ENCODE measurements at places on chromosomes 2 and 18.

DNA sequence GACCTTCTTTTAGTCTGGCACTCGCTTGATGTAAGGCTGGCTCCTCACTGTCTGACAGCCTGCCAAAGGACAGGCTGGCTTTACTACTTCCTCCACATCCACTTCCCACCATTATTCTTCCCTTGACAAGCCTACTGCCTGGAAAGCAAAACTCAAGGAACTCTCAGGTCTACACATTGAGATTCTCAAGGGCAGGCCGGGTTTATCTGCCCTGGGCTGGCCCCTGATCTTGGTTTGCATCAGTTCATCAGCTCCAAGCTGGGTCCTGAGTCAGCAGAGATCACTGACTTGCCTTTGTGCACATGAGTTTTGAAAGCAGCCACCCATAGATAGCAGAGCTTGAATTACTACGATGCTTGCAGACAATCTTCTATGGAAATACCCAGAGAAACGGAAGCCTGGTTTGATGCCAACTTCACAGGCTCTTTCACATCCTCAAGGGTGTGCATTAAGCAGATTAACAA is 53.9 kb downstream of the KCTD18 start:
- peak; percentile 57 for DNase-seq

- DNase-seq: no peak
These were observed 27.1 kb downstream of the CRACDL start for GRCh38 chr2:98908931-98909316.

DNA sequence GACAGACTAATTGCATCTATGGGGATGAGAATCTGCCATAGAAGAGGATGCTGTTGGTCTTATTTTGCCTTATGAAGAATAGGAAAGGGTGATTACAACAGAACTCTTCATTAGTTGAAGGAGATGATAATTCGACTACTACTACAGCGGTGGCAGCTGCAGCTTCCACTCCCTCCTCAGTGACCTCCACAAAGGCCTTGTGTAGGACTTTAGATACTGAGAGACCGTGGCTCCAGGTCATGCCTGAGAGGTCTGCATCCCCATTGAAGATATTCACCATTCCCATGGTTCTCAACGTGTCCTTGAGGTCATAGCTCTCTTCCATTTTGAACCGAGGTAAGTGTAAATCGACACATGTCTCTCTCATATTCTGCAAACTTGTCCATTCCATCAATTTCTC is 6.4 kb downstream of the SERPINB4 start:
- DNase-seq: no peak

GRCh38 chr2:218870984-218871344 is 9.7 kb upstream of the WNT10A start:
- DNase-seq: no peak

DNA sequence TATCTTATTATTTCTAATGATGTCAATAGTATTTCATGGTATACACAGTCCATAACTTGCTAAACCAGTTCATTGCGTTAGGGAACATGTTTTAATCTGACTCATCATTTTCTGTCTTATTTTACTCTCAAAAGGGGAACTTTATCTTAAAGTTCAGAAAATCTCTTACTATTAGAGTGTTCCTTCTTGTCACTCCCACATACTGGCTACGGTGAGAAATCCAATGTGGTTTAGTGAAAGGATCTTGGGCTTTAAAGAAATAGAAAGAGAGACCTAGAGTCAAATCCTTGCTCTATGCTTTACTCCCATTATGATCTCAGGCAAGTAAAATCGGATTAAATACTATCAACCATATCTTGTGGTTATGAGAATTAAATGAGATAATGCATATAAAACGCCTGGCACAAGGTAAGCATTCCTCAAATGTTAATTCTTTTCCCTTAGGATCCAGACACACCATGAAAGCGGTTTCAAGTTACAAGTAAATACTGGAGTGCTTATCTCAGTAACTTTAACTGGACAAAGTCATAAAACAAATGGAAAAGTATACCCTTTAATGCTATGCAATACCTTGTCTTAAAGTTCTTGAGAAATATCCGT is 576.0 kb downstream of the ARHGAP15 start:
- DNase-seq: peak; percentile 60

GRCh38 chr2:13770279-13770678 is 862.2 kb upstream of the LRATD1 start:
- DNase-seq: no peak

DNA sequence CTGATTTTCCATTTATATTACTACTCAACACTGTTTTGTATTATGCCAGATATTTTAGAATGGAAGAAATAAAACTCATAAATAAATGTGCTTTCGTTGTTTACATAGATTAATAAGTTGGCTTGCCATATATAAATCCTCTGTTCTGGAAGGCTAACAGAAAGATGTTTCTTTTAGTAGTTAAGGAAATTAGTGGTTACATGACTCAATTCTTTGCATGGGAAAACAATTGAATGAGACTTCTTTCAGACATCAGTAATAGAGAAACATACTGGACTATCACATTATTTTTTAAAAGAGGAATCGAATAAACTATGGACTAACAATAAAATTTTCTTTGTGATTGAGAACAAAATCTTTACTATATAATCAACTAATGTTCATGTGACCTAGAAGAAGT is 336.5 kb downstream of the KCNS3 start:
- DNase-seq: no peak

DNA sequence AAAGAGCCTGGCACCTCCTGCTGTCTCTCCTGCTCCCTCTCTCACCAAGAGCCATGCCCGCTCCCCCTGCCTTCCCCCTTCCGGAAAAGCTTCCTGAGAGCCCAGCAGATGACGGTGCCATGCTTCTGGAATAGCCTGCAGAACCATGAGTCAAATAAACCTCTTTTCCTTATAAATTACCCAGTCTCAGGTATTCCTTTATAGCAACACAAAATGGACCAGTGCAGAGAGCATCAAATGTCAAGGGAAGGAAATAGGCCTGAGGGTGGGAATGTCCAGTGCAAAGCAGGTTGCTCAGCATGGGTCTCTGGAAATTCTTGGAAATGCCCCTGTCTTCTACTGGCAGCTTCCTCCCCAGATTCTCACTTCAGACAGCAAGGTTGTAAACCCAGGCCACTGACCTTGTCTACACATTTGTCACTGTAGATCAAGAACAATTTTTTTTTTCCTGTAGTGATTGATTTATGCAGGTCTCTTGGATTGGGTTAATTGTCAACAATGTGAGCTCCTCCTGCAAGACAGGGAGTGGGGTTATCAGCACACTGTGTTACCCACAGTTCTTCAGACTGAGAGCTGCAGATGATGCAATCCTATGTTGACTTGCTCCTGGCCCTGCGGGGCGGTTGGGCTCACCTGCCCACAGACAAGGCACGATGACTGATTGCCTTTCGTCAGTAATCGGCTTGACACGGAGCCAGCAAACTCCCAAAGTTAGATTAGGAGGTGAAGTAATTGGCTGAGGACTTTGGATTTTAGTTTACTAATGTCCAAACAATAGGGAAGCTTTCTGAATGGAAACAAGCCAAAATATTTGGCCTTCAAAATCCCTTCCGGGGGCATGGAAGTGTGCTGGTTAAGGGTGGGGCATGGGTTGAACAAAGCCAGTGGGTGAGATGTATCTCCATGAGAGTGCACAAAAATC is 5.4 kb upstream of the BOD1L2 start:
- peak; percentile 85 for DNase-seq

- DNase-seq: no peak
These were observed 268.2 kb upstream of the SKOR2 start for GRCh38 chr18:47519706-47520105.

DNA sequence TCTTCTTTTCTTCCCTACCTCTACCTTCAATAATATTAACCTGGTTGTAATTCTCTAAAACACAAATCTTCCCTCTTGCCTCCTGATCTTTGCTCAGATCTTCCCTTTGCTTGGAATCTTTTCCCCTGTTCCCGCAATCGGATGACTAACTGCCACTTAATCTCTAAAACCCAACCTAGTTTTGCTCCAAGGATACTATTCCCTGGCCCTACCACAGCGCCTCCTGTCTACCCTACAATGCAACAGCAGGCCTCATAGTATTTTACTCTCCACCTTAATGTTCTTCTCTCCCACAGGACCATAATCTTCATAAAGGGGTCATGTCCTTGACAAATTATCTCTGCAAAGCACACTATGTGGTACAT is 246.8 kb upstream of the TNP1 start:
- DNase-seq: peak; percentile 70

DNA sequence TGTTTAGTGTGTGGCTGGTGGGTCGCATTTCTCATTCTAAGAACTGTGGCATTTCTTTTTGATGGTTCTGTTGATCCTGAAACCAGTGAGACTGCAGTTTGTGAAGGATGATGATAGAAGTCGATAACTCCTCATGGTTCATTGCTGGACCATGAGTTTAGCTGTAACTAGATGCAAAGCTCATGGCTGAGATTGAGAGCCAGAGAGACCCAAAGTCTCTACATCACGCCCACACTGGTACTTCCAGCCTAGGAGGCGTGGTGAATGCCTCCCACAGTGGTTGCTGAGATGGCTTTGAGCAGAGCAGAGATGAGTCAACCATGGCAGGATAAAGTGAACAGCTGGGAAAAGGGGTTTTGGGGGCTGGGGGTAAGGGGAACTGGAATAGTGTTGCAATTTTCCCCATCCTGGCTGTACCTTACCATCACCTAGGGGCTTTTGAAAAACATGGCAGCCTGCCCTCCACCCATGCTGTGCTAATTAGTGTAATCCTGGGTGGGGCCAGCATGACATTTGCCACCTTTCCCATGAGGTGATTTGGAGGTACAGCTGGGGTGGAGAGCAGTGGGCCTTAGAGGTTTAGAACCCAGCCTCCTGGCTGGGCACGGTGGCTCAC is 24.1 kb downstream of the INPP4A start:
- DNase-seq: no peak

DNA sequence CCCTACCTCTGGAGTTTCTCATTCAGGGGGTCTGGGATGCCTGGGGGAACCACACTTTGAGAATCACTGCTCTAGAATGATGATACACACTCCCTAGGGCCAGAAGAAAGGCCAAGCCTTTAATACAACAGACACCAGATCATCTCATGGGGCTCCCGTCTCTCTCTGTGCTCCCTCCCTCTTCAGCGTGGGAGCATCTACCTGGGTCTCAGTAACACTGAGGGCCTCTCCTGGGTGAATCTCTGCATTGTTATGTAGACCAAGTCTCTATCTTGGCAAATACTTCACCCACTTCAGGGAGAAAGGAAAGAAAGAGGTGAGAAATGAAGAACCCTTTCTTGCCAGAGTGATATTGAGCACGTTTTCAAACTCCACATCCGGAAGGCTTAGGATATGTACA is 146.8 kb upstream of the MSH6 start:
- no peak for DNase-seq

GRCh38 chr2:63755965-63756364 is 85.7 kb upstream of the UGP2 start:
- DNase-seq: no peak

DNA sequence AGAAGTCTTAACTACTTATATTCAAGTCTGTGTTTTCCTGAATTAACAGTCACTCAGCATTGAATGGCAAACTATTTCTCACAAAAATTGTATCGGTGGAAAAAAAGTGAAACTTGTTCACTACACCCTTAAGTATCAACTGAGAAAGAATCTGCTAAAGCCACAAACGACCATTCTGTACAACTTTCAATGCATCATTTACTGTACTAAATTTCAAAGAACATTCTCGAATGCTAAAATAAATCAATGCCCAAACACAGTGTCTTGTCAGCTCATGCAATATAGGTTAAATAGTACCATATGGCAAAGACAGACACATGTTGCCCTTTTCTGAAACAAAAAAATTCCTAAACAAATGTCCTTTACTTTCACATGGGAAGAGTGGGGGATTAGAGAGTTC is 9.0 kb downstream of the ZNF516 start:
- DNase-seq: no peak

DNA sequence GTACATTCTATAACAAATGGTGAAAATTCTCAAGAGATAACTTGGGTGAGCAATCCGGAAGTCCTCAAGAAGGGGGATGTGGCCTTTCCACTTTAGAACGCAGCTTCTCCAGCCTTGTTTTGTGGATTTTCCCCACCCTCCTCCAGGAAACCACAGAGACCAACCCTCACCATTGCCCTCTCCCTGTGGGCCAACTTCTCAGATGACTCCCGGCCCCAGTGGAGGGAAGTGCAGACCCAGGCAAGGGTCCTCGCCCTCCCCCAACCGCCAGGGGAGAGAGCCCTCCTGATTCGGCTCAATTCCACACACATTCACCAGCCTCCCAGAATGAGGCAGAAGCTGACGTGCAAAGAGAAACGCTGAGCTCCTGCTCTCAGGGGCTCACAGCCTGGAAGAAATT is 277.2 kb downstream of the EIPR1 start:
- no peak for DNase-seq

GRCh38 chr18:10878703-10879102 is 270.7 kb downstream of the PIEZO2 start:
- DNase-seq: no peak

GRCh38 chr18:37812961-37813360 is 247.4 kb upstream of the CELF4 start:
- no peak for DNase-seq

GRCh38 chr18:910247-910646 is 5.6 kb downstream of the ADCYAP1 start:
- no peak for DNase-seq

GRCh38 chr2:191049728-191050639 is 36.0 kb upstream of the STAT1 start:
- peak; percentile 24 for DNase-seq

- peak; percentile 79 for DNase-seq
These were observed 12.7 kb upstream of the FHOD3 start for GRCh38 chr18:36284671-36285295.

- no peak for DNase-seq
These were observed 115.9 kb upstream of the CD302 start for GRCh38 chr2:159913900-159914299.

DNA sequence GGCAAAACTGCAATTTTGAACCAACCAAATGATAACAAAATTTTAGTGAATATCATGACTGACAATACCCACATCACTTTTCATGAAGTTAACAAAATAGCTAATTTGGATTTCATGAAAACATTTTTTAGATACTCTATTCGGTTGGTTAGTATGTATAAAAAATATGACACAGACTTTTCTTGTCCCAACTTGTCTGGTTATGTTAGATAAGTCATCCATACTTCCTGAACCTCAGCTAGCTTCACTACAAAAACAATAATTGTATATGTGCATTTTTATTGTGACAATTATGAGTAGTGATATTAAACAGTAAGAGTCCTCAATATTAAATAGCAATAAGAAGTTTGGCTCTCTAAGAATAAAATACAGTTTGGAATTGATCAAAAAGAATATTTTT is 408.1 kb upstream of the DSEL start:
- no peak for DNase-seq

DNA sequence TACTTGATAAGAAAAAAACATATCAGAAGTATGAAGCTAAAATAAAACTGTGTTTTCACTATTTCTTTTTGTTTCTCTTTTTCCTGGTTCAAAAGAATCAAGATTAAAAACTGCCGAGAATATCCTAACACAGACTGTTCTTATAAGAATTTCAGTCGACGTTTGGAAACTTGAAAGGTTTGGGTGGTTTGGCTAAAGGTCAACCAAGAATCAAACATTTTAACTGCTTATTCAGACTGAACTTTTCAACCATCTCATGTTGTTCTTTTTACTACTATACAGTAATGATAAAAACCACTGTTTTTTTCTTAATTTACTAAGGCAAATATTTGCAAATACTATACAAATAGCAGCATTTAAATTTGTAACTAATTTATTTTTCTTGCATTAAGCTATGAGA is 308.5 kb upstream of the TFPI start:
- no peak for DNase-seq

- peak; percentile 10 for DNase-seq
These were observed 47.0 kb downstream of the PARD6G start for GRCh38 chr18:80200171-80200931.
